ENCODE measurements at places on chromosomes 13 and 19.
A peak's percentile ranks its signal among the peaks of the same experiment; 100 is the strongest.

- DNase-seq = no peak
Measured at GRCh38 chr19:33947265-33947964, 150.7 kb downstream of the KCTD15 start.

GRCh38 chr13:72458701-72459100 lies 268.7 kb downstream of the MZT1 start:
- DNase-seq = no peak

- no peak for DNase-seq
Measured at GRCh38 chr13:56561327-56561726, 579.4 kb upstream of the PRR20A start.

- peak; percentile 91 for DNase-seq
Measured at GRCh38 chr19:35140962-35141836, 1.9 kb upstream of the FXYD7 start.

GRCh38 chr13:75715601-75716523 lies 79.7 kb downstream of the LMO7 start:
- peak; percentile 20 for DNase-seq

- DNase-seq = peak; percentile 2
Measured at GRCh38 chr13:77919246-77919920, 752 bp upstream of the EDNRB start.

- DNase-seq = no peak
Measured at GRCh38 chr19:51124729-51125128, at the start of gene SIGLEC9. TSS of gene SIGLEC9 (plus strand) at chr19:51124906. CDS start at chr19:51124975, 69 bp downstream.

GRCh38 chr13:94656176-94656575 lies 54.5 kb downstream of the GPR180 start:
- DNase-seq = no peak

- DNase-seq = no peak
Measured at GRCh38 chr13:55347528-55347927, 1793.2 kb upstream of the PRR20A start.

DNA sequence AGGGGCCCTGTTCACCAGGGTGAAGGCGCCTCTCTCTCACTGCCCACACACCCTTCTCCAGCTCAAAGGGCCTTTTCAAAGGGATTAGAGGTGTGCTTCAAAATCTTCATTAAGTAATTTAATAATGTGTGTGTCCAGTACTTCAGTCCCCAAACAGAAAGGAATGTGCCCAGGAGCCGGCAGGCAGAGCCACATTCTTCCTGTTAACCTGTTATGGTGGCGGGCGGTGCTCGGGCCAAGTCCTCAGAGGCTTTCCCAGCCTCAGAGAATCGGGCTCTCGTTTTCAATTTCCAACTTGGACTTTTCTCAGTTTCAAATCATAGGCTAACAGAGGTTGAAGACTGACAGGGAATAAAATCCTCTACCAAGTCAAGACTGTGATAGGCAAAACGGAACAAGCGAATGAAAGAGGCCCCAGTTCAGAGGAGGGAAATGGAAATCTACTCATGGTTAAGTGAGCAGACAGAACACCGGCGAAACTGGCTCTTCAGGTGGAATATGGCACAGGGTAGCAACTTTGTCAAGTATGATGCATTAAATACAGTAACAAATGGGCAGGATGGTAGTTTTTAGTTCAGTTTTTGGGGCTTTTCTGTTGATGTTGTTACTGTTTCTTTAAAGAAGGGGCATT lies 68.6 kb downstream of the FOXO1 start:
- no peak for DNase-seq

DNA sequence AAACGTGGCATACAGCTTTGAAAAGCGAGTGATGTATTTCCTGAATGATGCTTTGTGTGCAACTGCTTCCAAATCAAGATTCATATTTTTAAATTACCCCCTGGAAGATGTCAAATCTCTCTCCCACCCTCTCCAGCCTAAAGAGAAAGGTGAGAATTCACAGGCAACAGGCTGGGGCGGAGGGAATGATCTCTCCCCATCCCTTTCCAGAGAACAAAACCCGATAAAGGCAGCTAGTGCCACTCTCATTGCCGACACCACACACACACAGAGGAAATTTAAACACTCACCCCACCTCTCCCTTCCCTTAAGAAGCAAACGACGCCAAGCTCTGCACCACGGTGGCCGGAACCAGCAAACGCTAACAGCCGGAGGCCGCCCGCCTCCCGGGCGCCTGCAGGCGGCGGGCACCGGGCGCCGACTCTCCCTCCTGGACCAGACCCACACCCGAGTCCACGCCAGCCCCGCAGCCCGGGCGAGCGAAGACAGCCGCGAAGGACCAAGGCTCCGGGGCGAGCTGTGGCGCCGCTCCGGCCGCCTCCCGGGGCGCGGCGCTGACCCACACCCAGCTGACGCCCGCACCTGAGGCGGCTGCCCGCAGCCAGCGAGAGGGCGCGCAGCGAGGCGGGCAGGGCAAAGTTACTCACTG lies 477 bp downstream of the LNX2 start:
- DNase-seq = no peak

DNA sequence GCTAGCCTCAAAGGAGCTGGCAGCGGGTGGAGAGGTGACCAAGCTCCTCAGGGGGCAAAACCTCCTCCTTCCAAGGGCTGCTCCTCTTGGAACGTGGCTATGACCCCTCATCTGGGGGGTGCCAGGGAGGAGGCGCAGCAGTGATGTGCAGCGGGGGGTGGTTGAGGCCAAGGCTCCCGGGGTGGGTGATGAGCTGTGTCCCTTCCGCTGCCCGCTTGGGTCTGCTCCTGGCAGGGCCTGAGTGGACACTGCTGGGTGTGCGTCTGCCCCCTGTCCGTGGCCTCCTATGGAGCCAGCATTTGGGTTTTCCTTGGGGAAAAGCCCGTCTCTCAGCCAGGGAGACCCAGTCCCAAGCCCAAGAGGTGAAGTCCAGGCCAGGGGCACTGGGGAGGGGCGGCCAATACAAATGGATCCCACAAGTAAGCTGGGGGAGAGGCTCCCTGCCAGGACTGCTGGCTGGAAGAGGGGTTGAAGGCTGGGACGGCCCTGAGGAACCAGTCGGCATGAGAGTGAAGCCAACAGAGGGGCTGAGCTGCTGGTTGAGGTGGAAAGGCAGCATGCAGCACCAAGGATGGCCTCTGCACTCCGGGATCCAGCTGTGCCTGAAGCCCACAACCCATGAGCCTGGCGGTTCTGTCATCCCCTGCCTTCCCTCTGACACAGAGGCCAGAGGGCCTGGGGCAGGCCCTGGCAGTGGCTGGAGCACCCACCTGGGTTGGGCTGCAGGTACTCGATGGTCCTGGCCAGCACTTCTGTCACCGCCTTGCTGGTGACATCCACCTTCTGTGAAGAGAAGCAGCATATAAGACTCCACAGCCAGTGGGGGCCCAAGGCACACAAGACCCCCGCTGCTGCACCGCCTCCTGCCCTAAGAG lies 22.7 kb downstream of the MPND start:
- no peak for DNase-seq

DNA sequence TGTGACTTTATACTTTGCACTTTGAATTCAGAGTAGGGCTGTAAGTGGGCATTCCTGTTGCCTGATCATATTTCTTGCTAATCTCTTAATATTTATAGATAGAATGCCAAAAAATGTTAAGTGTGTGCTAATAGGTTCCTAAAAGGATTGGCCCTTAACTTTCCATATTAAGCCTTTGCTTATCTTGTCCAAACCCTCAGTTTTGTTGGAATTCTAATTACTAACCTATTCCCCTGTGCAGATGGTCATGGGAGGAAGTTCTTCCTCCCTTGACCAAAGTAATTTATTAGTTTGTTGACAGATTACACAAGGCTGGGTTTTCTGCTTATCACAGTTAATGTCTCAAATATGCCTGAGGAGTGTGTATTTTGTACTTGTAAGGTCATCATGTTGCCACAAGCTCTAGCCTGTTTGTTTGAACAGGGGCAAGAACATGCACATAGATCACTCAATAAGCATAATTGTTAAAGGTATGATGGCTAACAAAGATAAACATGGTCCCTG lies 541.1 kb upstream of the SPRY2 start:
- DNase-seq = no peak

DNA sequence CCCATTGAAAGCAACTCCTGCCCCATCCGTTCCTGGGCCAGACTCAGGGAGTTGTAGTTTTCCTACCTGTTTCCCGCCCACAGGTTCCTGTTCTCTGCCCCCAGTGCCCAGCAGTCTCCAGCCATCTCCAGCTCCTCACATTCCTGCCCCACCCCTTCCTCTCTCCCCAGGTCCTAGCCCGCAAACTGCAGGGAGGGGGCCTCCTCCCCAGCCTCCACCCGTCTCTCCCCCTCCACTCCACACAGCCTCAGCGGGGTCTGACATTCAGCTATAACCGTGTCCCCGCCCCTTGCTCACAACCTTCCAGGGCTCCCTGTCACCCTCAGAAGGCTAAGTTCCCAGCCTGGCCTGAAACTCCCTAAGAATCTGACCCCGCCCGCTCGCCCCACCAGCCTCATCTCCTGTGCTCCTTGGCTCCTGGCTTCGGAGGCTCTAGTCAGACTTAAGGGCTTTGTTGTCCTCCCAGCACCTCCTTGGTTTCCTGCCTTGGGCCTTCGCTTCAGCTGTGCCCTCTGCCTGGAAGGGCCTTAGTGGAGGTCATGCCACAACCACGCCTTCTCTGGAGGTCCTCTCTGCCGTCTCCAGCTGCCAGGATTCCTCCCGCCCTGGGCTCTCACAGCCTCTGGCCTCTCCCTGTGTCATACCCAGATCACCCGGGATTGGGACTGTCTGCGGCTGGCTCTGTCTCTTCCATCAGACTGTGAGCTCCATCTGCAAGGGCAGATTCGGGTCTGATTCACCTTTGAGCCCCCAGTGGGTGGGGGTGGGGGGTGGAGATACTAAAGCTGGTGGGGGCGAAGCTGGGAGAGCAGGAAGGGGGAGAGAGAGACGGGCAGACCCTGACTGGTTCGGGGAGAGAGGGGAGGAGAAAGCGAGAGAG lies 5.1 kb upstream of the SPACA6 start:
- no peak for DNase-seq

- no peak for DNase-seq
Measured at GRCh38 chr13:74202129-74202813, 68.1 kb upstream of the KLF12 start.

- no peak for DNase-seq
Measured at GRCh38 chr13:95067303-95067702, 233.9 kb downstream of the ABCC4 start.

- no peak for DNase-seq
Measured at GRCh38 chr13:43153436-43154090, 130.2 kb downstream of the DNAJC15 start.

- DNase-seq = no peak
Measured at GRCh38 chr13:44273991-44274770, 99.4 kb upstream of the SERP2 start.

DNA sequence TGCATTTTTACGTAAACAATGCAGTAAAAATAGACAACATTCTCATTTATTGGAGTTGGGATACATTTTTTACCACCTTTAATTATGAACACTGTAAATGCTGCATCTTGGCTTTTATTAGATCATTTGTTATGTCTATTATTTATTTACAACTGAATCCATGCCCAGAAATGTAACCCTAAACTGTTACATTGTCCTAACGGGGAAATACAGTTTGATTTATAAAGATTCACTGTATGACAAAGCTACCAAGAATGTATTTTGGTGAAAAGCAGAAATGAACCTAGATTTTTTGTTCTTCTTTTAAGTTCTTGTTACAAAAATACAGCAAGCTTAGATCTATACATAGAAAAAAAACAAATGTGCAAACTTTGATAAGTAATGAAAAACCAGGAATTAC lies 1.1 kb downstream of the METTL21C start:
- DNase-seq = no peak

DNA sequence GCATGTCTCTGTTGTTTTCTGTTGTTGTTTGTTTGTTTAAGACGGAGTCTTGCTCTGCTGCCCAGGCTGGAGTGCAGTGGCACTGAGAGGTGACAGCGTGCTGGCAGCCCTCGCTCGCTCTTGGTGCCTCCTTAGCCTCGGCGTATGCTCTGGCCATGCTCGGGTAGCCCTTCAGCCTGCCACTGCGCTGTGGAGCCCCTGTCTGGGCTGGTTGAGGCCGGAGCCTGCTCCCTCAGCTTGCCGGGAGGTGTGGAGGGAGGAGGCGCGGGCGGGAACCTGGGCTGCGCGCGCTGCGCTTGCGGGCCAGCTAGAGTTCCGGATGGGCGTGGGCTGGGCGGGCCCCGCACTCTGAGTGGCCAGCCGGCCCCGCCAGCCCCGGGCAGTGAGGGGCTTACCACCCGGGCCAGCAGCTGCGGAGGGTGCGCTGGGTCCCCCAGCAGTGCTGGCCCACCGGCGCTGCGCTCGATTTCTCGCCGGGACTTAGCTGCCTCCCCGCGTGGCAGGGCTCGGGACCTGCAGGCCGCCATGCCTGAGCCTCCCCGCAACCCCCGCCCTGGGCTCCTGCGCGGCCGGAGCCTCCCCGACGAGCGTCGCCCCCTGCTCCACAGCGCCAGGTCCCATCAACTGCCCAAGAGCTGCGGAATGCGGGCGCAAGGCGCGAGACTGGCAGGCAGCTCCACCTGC lies 6.6 kb upstream of the ZNF329 start:
- no peak for DNase-seq

- no peak for DNase-seq
Measured at GRCh38 chr19:30455881-30456280, 83.7 kb downstream of the ZNF536 start.

DNA sequence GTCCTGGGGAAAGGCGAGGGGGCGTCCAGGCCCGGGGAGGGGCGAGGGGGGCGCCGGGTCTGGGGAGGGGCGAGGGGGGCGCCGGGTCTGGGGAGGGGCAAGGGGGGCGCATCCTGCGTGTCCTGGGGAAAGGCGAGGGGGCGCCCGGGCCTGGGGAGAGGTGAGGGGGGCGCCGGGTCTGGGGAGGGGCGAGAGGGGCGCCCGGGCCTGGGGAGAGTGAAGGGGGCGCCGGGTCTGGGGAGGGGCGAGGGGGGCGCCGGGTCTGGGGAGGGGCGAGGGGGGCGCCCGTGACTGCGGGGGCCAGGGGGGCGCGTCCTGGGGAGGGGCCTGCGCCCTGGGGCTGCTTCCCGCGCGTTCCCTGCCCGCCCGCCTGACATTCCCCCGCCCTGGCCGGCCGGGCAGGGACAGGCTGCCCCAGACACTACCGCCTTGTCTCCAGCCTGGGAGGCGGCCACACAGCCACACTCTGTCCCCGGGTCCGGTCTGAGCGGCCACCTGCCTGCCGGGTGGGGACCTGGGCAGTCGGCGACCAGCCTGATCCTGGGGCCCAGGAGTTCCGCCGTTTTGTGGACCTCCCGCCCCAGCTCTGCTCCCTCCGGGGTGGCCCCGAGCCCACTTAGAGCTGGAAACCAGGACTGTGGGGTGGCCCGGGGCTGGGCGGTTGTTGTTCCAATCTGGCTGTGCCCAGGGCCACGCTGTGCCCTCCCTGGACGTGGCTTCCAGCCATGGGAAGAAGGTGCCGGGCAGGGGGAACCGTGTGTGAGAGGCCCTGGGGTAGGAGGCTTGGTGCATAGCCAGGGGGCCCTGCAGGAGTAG lies 11.8 kb downstream of the PALM start:
- DNase-seq = no peak

GRCh38 chr13:113771709-113772331 lies 12.8 kb downstream of the TMEM255B start:
- no peak for DNase-seq
